AG10803 (cell line): ENCODE measurements at places on chromosomes 1 and 21.

- no peak for DNase-seq
These were observed 301.2 kb upstream of the ADGRL2 start for GRCh38 chr1:81499487-81499886.

DNA sequence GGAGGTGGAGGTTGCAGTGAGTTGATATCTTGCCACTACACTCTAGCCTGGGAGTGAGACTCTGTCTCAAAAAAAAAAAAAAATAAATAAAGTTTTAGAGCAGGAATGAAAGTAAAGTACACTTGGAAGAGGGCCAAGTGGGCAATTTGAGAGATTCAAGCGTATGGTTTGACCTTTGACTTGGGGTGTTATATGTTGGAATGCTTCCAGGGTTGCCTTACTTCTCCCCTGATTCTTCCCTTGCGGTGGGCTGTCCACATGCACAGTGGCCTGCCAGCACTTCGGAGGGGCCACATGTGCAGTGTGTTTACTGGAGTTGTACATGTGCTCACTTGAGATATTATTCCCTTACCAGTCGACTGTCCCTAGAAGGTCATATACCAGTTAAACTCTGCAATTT, 295.5 kb upstream of the PROX1 start:
- DNase-seq, result no peak

DNA sequence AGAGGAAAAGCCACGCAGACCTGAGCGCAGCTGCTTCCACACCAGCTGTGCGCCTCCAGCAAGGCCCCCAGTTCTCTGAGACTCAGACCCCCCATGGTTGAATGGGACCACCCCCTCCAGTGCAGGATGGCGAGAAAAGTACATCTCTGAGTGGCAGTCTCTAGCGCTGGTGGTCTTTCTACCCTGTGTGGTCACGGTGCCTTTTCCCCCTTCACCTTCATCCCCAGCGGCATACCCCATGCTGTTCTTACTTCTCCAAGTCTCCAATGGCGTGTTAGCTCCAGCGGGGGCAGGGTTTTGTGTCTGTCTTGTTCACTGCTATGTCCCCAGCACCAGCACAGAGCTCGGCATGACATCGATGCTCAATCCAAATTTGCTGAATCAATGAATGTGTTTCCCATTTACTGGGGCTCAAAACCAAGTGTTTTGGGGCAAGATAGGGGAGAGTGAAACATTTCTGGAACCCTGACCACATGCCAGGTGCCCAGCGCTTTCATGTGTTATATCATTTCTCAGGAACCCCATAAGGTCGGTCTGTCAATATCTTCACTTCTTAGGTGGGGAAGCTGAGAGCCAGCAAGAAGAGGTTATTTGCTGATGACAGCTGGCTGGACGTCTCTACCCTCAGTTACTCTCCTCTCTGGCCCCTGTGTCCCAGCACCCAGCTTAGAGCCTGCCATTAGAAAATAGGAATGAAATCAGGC, 959 bp upstream of the SDC3 start:
- no peak for DNase-seq

GRCh38 chr1:21670956-21671902, 2.1 kb upstream of the RAP1GAP start:
- DNase-seq, result no peak

DNA sequence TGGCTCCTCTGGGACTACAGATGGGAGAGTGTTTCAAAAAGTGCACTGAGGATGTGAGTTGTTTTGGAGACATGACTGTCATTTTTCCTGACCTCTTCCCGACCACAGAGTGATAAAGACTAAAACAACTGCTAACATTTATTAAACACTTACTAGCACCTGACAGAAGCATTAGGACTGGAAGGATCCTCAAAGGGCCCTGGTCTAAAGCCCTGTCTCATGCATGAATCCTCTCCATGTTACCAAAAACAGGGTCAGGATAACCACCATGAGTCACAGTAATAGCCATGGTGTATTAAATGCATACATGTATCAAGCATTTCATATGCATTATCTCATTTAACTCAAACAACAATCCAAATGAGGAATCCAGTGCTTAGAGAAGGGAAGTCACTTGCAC, 11.5 kb downstream of the CYB5RL start:
- DNase-seq, result no peak

DNA sequence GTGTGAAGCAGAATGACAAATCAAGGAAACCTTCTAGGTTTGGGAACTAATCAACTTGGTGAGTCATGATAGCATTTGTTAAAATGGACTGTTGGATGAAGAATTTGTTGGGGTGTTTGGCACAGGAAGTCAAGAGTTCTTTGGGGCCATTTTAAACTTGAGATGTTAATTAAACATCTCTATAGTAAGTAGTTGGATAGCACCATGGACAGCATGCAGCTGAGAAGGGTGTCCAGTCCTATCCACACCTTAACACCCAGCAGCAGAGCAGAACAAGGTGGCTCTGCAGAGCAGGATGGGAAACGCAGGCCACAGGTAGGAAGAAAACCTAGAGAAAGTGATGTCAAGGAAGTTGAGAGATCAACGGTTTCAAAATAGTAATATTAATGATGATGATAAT, 52.5 kb downstream of the TNR start:
- DNase-seq, result no peak

DNA sequence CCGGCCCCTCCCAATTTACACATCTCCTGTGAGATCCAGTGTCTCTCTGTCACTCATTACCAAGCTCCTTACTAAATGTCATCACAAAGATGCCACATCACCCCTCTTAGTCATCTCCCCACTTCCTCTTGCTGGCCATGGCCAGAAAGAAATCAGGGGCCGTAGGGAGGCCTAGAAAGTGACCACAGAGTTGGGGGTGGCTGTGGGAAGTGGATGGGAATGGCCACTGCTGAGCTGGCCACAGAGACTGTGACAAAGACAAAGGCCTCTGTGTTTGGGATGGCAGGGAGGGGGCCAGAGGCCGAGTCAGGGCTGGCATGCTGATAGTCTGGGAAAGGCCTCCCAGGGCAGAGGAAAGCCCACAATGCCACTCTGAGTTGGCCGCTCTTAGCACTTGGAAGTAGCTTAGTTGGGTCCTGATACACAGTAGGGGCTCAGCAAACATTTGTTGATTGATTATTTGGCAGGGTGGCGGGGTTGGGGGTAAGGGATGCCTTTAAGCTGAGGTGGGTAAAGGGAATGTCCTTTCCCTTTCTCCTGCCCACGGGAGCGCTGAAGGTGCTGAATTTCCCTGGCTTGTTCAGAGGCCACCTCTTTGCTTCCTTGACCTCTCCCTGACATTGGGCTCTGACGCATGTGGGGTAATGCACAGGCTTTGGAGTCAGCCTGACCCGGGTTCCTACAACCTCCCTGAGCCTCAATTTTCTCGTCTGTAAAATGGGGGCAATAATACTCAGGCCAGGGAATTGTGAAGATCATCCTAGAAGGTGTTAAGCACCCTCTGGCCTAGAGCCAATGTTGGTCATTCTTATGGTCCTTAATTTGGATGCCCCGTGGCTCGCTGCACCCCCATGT, 13.2 kb downstream of the NAV1 start:
- peak; percentile 93 for DNase-seq

- peak; percentile 87 for DNase-seq
These were observed at the start of gene S100A11 for GRCh38 chr1:152036267-152037216. S100A11 (minus strand) TSS chr1:152037004; CDS start chr1:152036915, 89 bp downstream.

DNA sequence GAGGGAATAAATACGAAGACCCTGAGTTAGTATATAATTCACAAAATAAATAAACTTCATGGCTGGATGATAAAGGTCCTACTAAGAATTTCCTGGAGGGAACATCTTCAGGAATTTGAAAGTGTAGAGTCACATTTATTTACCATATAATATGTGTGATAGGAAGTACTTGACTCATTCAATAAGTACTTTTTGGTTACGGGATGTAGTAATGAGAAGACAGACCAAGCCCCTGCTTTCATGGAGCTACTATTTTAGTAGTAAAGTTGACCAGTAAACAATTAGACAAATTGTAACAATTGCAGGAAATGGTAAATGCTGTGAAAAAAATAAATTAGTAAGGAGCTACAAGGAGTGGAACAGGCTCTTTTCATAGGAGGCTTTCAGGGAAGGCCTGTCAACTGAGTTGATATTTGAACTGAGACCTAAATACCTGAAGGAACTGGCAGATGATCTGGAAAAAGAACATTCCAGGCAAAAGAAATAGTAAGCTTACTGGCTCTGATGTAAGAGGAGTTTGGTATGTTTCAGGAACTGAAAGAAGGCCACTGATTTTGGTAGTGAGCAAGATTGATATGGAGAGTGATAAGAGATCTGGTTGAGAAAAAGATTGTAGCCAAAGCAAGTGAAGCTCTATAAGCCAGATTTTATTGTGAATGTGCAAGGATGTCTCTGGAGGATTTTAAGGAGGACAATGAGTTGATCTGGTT, 36.2 kb downstream of the CAMSAP2 start:
- no peak for DNase-seq

DNA sequence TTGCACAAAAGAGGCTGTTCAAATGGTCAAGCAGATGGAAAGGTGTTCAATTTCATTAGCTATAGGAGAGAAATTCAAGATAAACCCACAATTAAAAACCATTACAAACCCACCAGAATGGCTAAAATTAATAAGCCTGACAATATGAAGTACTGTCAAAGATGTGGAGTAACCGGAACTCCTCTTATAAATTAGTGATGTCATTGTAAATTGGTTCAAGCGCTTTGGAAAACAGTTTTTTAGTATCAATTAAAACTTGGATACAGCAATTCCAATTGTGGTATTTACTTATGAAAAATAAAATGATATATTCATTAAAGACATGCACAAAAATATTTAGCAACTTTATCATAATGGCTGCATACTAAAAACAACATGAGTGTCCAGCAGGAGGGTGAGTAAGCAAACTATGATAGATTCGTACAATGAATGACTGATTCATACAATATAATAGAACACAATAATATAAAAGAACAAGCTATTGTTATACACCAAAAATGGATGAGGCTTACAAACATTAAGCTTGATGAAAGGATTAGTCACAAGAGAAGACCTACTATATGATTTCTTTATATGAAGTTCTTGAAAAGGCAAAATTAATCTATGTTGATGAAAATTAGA, 38.4 kb upstream of the FGGY start:
- no peak for DNase-seq

DNA sequence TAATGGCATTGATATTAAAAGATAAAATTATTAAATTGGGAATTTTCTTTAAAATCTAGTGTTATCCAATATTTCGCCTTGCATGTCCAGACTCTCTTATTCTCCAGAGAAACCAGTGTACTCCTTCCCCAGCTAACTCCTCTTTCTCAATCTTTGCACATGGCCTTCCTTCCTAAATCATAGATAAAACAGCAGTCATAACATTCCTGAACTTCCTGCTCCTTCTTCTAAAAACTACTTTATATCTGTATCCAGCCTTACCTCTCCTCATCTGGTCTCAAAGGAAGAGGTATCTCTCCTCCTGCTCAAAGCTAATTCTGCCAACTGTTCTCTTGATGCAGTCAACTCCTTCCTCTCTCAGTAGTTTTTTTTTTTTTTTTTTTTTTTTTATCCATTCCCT, 39.5 kb upstream of the NEK7 start:
- peak; percentile 53 for DNase-seq

DNA sequence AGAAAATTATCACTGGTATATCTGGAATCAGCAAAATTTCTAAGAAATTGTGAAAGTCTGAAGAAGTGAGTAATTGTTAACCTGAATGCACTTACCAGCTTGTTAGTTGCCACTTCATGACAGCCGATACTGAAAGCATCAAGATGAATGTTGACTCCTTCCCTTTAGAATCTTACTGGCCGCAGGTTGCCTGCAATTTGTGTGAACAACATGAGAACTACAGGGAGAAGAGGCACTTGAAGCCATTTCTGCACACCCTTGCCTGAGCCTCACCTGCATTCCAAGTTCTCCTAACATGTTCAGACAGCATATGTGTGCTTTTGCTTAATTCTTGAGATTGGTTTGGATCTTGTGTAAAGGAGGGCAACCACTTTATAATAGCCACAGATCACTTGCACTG, 59.2 kb upstream of the SSX2IP start:
- no peak for DNase-seq

DNA sequence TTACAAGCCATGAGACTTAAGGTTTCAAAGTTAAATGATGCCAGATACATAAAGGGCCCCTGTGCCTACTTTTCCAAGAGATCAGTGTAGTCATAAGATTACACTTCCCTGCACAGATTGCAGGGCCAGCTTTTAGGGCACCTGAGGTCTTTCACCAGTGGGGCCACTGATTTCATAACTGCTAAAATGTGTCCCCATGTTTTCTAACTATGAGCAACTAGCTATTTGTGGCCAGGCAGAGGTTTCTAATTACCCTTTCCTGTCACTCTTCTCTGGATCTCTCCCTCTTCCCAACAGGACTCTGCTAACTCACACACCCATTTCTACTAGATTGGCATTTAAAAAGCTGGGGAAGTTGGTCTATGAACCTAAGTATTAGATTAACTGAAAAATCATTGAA, 207.1 kb upstream of the SGIP1 start:
- DNase-seq, result peak; percentile 50

DNA sequence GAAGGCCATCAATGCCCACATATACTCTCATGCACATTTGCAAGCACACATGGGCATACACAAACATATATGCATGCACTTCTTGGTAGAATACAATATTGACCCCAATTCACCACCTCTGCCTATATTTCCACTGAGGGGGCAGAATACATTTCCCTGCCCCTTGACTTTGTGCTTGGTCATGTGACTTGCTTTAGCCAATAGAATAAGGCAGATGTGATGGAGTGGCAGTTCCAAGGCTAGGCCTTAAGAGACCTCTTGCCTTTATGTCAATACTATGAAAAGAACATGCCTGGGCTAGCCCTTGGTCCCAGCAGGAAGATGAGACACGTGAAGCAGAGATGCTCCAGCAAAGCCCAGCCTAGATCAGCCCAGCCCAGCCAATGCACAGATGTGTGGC, 66.0 kb upstream of the GRIK3 start:
- no peak for DNase-seq

GRCh38 chr21:42567214-42567555, 53.5 kb downstream of the SLC37A1 start:
- DNase-seq, result no peak

- DNase-seq, result no peak
These were observed 734 bp downstream of the CDK18 start for GRCh38 chr1:205505076-205505729.

DNA sequence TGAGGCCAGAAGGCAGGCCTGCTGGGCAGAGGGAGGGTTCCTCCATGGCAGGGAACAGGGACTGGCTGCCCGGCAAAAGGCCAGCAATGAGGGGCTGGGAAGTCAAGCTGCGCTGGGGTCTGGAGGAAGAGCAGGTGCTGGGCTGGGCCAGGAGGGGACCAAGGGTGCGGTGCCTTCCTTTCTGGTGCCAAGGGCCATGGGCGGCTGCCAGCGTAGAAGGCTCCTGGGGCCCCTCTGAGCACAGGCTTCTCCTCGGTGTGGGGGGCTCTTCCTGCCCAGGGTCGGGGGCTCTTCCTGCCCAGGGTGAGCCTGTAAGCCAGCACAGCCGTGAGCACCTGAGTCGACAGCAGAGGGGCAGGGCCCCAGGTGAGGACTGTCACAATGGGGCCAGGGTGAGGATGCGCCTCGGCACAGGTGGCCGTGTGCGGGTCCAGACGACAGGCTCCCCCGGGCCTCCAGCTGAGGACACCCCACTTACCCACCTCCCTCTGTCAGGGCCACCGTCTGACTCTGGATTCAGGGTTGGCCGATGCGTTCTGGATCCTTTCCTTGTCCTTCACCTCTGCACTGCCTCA, 10.7 kb upstream of the DNMT3L start:
- no peak for DNase-seq
